ENCODE measurements at places on chromosomes 7 and 10.

DNA sequence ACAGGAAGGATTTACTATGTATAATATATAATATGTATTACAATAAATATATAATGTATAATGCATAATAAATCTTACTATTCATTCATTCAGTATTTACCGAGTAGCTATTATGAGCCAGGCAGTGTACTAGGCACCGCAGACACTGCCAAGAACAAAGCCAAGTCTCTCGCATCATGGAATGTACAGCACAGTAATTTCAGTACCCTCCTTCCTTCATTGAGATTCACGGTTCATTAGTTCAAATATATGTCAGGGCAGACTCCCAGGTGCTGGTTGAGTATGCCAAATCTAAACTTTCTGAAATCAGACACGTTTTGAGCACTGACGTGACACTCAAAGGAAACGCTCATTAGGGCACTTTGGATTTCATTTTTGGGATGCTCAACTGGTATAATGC lies 9.1 kb downstream of the USP6NL start:
- DNase-seq, result no peak

- no peak for DNase-seq
These were observed 52.8 kb downstream of the NRF1 start for GRCh38 chr7:129664029-129665012.

GRCh38 chr7:35700333-35700732 lies 5.4 kb upstream of the HERPUD2 start:
- no peak for DNase-seq

- no peak for DNase-seq
These were observed 285.0 kb downstream of the PRPF18 start for GRCh38 chr10:13871776-13872175.

GRCh38 chr7:155291045-155291530 lies 6.6 kb upstream of the INSIG1 start:
- no peak for DNase-seq

DNA sequence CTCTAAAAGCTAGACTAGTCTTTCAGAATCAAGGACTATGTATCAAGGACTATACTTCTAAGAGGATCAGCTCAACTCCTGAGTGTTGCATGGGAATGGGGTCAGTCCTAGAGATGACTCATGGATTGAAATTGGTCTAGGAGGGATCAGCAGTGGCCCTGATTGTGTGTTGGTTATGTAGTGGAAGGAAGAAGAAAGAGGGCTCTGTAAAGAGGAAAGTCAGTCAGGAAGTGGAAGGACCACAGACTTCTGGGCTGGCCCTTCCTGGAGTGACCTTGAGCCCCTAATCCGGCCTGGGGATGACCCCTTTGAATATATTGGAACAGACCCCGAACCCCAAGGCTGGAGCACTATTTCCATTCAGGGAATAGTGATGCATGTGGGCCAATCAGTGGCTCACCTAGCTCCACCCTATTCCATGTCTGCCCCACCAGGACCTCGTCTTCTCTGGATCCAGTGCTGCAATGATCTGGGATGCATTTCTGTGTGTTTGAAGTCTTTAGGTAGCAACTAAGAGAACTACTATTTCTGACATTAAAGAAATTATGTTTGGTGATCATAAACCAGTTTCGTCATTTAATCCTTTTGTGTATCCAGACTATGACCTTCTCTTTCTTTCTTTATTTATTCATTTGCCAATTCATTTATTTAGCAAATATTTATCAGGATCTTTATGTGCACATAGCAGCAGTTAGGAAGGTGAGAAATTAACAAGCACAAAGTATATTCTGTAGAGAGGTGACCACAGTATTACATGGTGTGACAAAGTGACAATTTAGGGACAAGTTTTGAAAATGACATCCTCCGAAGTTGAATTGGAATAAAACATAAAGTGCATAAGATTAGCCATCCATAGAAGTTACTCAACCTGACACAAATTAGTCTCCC lies 48.6 kb upstream of the KIF5B start:
- DNase-seq, result no peak

DNA sequence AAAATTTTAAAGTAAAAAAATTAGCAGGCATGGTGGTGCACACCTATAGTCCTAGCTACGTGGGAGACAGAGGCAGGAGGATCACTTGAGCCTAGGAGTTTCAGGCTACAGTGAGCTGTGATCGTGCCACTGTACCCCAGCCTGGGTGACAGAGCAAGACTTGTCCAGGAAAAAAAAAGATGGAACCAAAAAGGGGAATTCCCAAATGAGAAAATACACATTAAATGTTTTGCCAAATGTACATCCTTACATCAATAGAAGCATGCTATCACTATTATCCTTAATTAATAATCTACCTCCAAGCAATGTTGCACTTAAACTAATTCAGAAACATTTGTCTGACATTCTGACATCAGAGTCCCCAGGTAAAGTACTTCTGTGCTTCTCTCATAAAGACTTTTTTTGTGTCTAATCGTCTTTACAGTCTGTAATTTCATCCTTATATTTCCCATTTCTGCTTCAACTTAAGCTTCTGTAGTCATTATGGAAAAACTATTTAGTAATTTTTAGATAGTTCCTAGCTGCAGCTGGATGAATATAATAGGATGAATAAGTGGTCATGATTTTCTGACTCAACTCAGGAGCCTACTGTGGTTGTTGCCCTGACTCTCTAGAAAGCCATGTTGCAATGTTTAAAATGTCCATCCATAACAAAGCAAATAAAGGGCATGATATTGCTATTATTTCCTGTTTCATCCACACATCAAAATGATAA lies 57.7 kb downstream of the MYPN start:
- no peak for DNase-seq

- DNase-seq, result no peak
These were observed 32.9 kb upstream of the INPP5A start for GRCh38 chr10:132504501-132505272.

DNA sequence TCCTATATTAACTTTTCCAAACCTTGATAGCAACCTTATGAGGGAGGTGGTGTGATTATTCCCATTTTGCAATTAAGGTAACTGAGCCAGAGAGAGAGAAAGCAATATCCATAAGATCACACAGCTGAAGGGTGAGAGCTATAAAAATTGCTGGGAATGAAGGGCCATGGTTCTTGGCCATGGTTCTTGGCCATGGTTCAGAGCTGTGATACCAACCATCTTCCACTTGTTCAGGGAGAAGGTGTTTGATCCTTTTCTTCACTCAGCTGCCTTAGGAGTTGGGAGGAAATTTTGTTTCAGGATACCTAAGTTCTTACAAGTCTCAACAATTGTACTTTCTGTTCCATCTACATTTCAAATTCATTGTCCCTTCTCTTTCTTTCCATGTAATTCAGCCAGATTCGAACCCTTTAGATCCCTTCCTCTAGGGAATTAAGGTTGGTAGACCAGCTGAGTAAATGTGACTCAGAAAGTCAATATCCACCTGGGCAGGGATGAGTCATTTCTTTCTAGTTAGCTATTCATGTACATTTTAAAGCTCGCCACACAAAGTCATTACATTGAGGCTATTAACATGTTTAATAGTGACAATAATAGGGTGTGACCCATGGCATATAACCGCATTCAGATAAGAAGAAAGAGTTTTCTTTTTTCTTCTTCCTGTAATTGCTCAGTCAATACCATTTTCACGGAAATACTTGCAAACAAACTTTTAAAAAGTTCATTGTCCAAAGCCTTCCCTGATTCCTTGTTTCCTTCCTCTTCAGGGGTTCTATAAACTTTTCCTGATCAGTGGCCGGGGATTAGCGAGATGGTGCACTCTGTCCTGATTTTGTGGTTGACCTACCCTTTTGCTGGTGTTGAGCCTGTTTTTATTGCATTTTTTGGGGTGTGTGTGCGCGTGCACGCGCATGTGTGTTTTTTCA lies 143.4 kb downstream of the TCF7L2 start:
- DNase-seq, result no peak

- DNase-seq, result no peak
These were observed 17.8 kb upstream of the COMTD1 start for GRCh38 chr10:75253281-75254220.

- no peak for DNase-seq
These were observed 195.2 kb downstream of the DOCK4 start for GRCh38 chr7:112010994-112011393.

DNA sequence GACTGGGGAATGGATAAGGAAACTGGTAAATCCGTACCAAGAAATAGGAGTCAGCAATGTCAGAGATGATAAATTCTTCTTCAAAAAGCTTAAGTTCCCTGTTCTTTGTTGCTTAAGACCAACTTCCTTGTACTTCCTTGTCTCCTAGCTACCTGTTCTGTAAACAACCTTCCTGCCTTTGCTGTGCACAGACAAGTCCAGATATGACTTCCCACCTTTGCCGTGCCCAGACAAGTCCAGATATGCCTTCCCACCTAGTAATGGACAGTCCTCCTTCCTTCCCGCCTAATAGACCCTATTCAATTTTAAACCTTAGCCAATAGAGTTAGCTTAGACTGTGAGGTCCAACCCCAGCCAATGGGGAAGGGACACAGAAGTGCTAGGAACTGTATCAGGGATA lies 2.5 kb upstream of the ZNF33A start:
- no peak for DNase-seq

- DNase-seq, result no peak
These were observed 107.5 kb upstream of the ARID5B start for GRCh38 chr10:61793760-61794703.

DNA sequence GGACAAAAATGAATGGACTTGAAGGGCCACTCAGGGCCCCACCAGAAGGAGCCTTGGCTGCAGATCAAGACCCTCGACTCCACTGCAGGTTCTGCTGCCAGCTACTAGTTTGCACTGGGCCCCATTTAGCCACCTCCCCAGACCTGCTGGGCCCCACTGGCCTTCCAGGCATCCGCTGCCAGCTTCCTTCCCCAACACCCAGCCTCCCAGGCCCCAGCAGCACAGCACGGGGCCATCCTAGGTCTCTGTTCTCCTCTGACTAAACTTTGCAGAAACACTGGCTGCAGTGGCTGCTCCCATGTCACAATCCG lies 277.4 kb upstream of the KLF14 start:
- DNase-seq, result no peak

GRCh38 chr10:47291682-47292081 lies 8.3 kb upstream of the GDF10 start:
- DNase-seq, result no peak

GRCh38 chr7:75993689-75994387 lies 557 bp downstream of the TMEM120A start:
- DNase-seq, result no peak

- DNase-seq, result no peak
These were observed 130.4 kb upstream of the STEAP4 start for GRCh38 chr7:88437132-88437531.

DNA sequence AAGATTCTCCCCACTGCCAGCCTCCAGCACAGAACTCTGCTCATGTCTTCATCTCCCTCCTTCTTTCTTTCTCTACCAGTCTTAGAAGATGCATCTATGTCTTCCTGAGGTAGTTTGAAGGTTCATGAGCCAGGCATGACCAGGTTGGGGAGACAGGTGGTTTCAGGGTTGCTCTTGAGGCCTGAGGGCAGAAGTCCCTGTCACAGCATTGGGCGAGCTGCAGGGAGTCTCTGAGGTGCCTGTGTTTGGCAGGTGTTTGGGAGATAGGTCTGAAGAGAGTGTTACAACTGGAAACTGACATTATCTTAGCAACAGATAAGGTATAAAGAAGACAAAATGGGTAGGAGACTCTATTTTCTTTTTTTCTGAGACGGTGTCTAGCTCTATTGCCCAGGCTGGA lies 18.7 kb downstream of the PRSS2 start:
- DNase-seq, result no peak

- DNase-seq, result no peak
These were observed 85.5 kb downstream of the NKX6-2 start for GRCh38 chr10:132700156-132701098.
